NCI-H187 treated with DMSO at 0.1 percent for 48 hours (cell line): ENCODE measurements at places on chromosomes 7 and 10.

DNA sequence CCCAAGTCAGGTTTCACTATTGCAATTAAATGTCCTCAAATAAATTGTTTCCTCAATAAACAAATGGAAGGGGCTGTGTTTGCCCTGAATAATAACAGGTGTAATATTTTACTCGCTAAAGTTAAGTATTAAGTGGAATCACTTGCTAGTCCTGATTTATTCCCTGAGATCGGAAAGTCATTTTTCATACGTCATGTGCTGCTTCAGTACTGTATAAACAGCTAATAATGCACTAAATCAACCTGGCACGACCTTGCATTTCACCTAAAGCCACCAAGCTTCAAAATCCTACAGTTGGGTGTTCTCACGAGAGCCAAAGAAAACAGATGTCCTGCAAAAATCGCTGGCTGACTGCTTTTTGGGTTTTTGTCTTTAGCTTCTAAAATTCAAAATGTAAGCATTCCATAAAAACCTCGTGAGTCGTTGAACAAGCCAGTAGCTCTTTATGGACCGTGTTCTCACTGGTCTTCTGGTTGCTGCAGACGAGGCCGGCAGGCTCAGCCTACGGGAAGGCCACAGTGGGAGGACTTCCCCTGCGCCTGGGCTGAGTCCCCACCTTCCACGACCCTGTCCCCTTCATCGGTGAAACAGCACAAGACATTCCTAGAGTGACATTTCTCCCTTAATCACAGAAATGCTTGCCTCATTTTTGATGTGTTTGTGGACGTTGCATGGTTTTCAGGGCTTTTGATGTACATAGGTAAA lies 17.9 kb upstream of the MNX1 start:
- DNase-seq = no peak

DNA sequence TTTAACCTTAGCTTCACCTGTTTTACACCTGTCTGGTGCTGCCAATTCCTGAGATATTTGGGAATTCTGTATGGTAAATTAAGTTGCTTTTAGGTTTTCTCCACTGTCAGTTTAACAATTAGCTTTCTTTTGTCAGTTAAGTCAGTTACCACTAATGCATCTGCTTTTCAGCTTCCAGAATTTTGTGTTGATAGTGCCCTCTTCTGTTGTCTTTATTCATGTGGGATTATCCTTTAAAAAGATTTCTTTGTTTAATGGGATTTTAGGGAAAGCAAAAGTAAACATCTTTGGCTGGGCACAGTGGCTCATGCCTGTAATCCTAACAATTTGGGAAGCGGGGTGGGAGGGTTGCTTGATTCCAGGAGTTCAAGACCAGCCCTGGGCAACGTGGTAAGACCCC lies 8.1 kb downstream of the TFAM start:
- DNase-seq = no peak

DNA sequence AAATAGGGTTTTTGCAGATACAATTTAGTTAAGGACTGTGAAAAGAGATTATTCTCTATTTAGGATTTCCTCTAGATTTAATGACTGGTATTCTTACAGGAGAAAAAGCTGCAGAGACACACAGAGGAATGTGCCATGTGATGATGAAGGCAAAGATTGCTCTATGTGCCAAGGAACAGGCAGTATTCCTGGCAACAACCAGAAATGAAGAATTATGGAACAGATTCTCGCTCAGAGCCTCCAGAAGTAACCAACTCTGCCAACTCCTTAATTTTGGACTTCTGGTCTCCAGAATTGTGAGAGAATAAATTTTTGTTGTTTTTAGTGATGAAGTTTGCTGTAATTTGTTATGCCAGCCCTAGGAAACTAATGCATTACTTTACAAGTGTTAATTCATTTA lies 307.6 kb upstream of the SEMA3A start:
- no peak for DNase-seq

- no peak for DNase-seq
Measured at GRCh38 chr10:5890452-5890915, 441 bp downstream of the FBH1 start.

GRCh38 chr7:91713669-91714068 lies 166.8 kb downstream of the MTERF1 start:
- DNase-seq = no peak

- no peak for DNase-seq
Measured at GRCh38 chr7:131057794-131058070, 269.9 kb upstream of the MKLN1 start.

GRCh38 chr7:54697659-54698186 lies 61.3 kb downstream of the SEC61G start:
- DNase-seq = no peak

DNA sequence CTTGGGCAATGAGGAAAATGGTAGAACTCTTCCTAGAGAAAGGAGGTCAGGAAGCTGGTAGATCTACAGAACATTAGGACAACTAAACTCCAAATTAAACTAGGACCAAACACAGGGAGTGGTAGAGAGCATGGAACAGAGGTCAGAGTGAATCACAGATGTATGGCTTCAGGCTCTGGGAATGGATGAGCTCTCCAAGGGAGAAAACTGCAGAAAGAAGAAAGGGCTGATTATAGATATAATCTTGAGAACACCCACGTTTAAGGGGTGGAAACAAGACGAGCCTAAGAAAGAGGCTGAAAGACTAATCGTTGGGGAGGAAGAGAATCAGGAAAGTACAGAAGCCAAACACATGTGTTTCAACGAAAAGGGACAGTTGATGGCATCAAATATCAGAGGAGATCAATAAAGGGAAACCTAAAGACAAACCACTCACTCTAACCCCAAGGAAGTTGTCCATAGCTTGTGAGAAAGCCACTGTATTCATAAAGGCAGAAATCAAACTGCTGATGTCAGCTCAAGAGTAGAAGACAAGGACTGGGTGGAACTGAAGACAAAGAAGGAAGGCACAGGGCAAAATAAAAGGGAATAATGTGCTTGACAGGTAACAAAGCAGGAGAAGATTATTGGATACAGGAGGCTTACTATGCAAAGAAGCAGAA lies 41.4 kb downstream of the NUDCD3 start:
- DNase-seq = no peak

GRCh38 chr7:34313289-34313688 lies 344.7 kb upstream of the NPSR1 start:
- no peak for DNase-seq

GRCh38 chr7:158568974-158569857 lies 18.4 kb downstream of the PTPRN2 start:
- no peak for DNase-seq

DNA sequence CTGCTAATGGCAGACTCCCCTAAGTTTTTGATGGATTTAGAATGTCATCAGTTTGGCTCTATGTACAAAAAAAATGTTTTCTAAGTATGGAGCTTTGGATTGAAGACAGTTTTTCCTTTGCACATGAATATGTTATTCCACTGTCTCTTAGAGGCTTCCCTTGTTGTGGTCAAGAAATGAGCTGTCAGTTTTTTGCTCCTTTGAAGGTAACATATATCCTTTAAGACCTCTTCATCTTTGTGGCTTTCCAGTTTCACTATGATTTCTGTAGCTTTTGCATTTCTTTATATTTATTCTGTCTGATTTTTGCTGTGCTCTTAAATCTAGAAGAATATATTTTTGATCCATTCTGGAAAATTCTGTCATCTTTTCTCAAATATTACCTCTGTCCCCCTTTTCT lies 15.8 kb upstream of the ODAD2 start:
- DNase-seq = no peak

DNA sequence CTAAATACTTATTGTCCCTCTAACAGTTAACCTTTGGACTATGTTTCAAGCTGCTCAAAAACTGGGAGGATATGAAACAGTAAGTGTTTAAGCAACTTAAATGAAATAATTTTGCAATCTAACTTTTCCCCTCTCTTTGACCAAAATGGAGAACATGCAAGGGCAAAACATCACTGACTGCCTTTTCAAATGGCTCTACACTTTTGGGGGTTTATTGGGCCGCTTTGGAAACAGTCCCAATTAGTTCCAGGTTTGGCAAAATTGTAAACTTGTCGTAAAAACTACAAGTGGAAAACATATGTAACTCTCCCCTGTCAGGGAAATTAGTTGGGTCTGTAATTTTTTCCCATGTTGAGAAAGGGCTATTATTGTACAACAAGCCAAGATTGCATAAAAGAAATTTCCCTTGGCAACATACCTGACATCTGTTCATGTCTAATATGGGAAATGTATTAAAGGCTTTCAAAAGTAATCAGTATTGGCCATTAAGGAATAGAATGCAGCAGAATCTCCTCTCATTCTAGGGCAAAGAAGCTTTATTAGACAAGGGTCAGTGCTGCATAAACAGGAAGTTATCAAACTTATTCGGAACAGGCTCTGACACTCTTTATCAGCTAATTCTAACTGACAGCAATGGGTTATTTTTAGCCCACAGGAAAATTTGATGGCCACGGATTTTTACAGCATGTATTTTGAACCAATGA lies 157.9 kb downstream of the ARID5B start:
- DNase-seq = no peak

DNA sequence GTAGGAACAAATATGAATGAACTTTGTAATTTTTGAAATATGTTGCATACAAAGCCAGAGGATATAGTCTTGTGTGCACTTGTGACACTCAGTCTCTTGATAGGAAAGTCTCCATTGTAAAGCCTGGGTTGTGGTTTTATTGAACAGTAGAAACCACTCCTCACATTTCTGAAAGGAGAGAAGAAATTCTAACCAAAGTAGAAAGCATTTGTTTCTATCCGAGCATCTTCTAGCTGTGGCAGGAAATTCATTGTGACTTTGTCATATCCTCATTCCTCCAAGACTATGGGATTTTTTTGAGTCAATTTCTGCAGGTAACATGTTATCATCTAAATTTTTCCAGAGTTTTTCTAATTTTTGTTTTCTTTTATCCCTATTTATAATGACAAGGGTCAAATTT lies 55.5 kb upstream of the NCF1 start:
- no peak for DNase-seq

GRCh38 chr7:98354052-98354451 lies 46.8 kb downstream of the BAIAP2L1 start:
- DNase-seq = no peak

DNA sequence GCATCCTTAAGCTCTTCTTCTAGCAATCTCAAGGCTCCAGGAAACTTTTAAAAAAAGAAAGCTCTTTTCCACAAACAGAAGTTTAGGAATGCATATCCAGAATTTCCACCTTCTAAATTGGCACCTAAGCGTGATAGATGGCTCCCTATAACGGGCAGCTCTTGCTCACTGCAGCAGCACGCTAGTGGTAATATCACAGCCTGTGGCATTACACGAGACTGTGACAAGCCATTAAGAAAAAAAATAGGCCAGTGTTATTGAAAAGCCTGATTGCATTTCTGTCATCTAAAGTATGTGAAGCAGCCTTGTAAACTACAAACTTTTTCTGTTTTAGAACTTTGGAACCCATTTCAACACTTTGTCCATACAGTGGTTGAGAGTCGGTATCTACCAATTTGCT lies 263.8 kb downstream of the CAMK1D start:
- no peak for DNase-seq

DNA sequence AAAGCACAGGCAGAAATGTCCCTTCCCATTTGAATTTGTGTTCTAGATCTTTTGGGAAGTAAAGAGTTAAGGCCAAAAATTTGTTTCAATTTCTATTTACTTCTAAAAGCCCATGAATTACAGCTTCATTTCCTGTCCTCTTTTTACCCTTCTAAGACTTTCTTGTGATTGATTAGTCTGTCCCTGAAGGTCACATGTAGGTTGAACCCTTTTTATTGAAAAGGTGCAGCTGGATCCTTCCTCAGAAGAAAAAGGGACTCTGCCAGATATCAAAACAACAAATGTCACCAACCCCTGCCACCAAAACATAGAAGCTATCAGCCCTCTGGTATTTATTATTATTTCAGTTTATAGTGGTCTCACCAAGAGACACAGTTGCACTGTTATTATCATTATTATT lies 424.9 kb upstream of the DPP6 start:
- no peak for DNase-seq

DNA sequence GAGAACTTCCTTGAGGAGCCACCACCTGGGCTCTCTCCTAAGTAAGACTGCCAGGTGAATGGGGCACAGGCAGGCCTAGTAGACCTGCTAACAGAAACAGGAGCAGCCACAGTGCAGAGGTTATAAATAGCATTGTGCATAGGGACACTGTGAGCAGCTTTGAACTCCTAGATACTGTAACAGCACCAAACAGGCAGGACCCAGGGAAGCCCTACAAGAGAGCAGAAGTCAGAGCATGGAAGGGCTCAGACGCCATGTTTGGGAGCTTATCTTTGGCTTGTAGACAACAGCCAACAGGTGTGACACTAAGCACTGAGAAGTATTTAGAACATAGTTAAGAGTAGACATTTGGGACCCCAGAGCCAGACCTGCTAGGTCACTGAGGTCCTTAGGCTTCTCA lies 14.5 kb downstream of the XRCC2 start:
- no peak for DNase-seq

GRCh38 chr7:30475580-30475979 lies 3.0 kb downstream of the NOD1 start:
- DNase-seq = no peak
